ENCODE measurements at places on chromosomes 16 and 17.

DNA sequence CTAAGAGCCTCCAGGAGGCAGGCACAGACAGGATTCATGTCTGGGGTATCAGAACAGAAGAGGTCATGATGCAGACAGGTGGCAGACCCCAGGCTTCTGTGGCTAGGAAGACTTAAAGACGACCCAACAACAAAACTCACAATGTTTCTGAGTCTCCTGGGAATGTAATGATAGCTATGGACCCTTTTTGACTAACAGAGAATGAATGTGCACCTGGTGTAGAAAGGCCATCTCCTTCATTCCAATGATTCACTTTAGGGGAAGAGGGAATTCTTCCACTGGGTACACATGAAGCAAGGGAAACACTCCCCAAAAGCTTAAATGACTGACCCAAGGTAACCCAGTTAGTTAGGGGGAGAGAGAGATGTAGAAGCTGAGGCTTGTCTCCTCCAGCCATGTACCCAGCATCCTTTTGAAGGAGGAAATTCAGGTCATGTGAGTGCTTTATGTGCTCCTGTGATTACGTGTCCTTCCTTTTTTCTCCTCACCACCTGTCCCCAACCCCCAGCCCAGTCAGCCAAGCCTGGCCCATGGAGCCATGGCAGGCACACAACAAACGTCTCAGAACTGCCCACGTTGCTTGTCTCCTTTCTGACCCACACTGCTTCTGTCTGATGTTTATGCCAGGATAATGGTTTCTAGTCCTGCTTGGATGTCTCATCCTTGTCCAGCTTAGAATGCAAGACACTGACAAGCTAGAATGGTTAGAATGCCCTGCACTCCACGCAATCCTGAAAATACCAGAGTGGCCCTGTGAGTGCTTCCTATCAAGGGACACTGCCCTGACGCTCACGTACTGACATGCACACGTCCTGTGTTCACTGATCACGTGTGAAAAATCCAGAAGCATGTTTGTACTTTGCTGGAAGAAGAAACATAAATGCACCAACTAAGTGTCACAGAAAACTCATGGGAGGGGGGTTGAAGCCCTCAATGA lies 156.4 kb downstream of the ZFHX3 start:
- no peak for DNase-seq

DNA sequence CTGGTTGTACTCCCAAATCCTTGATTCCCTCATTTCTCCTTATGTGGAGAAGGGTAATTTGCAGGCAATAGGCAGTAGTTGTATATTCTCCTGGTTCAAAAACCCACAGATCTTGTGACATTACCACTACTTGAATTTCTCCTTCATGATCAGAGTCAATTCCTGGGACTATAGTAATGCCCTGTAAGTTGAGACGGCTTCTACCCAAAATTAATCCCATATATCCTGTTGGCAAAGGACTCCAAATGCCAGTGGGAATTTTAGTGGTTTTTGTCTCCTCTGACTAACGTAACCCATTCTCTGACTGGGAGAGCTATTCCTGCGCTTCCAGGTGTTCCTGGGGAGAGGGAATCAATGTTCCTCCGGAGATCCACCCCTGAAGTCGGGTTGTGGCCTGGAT lies 11.6 kb upstream of the ZNF689 start:
- DNase-seq: no peak

GRCh38 chr16:4060823-4061222 lies 55.4 kb downstream of the ADCY9 start:
- no peak for DNase-seq

DNA sequence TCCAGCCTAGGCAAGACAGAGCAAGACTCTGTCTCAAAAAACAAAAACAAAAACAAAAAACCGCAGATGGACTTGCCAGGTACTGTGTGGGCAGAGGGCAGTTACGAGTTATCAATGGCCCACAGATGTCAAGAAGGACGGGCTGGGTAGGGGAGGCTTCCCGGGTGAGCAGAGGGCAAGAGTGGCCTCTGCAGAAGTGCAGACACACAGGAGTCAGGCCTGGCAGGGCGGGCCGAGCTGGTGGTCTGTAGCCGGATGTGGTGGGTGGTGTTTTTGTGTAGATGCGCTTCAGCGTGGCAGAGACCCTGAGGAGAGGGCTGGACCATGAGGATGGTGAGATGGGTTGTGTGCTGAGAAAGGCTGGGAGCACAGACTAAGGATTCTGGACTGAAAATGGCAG lies 44.9 kb upstream of the KDM6B start:
- DNase-seq: no peak

DNA sequence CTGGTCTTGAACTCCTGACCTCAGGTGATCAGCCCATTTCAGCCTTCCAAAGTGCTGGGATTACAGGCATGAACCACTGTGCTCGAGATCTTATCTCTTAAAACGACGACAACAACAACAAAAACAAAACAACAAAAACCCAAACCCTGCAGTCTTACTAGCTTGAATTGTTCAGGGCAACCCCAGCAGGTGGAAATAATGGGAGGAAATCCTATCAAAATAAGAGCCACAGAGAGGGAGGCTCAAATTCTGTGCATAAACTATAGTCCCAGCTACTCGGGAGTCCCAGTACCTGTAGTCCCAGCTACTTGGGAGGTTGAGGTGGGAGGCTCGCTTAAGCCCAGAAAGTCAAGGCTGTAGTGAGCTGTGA lies 16.5 kb upstream of the ATP6V0A1 start:
- no peak for DNase-seq

DNA sequence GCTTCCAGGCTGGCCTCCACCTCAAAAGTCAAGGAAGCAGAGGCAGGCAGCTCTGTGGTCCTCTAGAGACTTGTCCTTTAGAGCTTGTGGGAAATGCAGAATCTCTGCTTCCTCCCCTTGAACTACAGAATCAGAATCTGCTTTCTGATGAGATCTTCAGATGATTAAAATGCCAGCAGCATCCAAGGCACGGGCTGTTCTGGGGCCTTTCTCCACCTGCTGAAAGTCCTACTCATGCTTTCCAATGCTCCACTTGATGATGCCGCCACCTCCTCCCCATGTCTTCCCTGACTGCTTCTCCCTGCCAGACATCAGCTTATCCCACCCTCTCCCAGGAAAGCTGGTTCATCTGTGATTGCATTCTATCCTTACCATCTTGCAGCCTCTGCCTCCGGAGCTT lies 33.3 kb downstream of the CMTM3 start:
- DNase-seq: no peak

DNA sequence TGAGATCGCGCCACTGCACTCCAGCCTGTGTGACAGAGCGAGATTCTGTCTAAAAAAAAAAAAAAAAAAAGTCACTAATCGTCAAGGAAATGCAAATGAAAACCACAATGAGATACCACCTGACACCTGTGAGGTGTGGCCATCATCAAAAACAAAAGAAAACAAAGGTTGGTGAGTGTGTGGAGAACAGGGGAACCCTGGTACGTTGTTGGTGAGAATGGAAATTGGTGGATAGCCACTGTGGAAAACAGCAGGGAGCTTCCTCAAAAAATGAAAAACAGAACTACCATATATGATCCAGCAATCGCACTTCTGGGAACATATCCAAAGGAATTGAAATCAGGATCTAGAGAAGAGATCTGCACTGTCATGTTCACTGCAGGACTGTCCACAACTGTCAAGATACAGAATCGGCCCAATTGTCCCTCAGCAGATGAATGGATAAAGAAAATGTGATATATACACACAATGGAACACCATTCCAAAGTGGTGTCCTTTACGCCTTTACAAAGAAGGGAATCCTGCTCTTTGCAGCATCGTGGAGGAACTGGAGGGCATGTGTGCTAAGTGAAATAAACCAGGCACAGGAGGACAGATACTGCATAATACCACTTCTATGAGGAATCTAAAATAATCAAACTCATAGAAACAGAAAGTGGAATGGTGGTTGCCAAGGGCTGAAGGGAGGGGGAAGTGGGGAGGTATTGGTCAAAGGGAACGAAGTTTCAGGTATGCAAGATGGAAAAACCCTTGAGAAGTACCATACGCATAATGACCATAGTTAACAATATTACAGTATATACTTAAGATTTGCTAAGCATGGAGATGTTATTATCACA lies 63.5 kb upstream of the PLCG2 start:
- DNase-seq: no peak

- DNase-seq: no peak
These were observed 62.0 kb downstream of the RPH3AL start for GRCh38 chr17:290626-291025.

DNA sequence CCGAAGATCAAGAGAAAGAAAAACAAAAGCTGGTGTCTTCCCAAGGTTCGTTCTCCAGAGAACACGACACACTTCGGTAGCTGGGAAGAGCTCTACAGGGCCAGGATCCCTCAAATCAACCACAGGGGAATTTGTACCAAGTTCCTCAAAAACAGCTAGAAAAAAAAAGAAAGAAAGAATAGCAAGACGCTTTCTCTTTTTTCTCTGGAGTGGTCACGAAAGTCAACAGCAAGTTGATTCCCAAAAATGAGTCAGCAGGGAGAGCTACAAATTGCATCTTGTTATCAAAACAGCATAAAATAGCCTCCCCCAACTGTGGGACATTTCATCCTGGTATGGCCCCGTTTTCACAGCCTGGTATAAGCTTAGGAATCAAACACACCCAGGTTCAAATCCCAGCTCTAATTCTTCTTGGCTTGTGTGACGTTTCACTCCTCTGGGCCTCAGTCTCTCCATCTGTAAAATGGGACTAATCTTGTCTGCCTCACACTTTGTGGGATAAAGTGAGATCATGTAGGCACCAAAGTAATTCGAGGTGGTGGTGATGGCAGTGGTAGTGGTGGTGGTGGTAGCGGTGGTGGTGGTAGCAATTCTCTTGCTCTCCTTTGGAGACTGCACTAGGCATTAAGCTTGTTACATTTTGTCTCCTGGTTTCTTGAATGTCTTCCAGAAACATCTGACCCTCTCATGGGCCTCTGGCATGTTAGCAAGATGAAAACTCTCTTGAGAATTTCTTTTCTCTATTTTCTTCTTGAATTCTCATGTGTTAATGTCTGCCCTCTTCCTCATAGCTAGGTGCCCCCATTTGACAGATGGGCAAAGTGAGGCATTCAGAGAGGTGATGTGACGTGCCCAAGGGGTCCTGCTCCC lies 988 bp upstream of the IL21R start:
- DNase-seq: peak; percentile 44

DNA sequence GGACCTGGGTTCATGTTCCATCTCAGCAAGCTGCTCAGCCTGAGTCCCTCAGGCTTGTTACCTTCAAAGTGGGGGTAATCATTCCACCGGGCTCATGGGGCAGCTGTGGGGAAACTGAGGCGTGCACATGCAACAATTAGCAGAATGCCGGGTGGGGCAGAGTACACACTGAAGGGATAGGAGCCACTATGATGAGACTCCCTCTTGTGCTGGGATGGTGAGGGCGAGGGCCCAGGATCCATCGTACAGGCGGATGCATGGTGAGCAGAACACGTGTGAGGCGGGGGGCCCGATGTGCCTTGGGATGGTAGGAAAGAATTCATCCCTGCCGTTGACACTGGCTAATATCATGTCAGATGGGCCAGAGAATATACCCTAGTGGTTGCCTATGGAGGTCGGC lies 25.5 kb upstream of the MAP3K14 start:
- DNase-seq: no peak

- DNase-seq: no peak
These were observed 1.6 kb downstream of the MYO1C start for GRCh38 chr17:1490643-1491442.

DNA sequence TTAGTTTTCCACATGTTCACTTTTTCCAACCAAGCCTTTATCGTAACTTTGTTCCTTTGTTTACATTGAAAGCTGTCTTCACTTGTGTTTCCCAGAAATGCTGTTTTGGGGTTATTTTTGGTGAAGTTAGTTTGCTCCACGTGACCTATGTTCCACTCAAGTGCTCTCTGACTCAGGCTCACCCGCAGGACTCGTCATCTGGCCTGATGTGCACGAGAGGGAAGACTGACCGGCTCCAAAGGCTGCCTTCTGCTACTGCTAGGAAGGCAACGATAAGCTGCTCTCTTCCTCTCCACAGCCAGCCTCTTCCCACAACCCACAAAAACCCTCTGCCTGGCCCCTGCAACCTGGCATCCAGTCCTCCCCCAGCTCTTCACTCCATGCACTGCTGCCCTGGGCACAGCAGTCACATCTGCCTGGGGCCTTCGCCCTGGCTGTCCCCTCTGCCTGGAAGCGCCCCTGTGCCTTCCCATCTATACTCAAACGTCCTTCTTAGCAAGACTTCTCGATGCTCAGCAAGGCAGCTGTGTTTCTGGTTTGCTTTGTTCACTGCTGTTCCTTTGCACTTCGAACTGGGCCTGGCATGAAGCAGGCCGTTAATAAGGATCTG lies 28.0 kb downstream of the ZCCHC14 start:
- DNase-seq: peak; percentile 16

- no peak for DNase-seq
These were observed 95.1 kb upstream of the CNTNAP4 start for GRCh38 chr16:76182041-76182635.

GRCh38 chr16:16983582-16983981 lies 487.2 kb downstream of the XYLT1 start:
- DNase-seq: no peak
